ENCODE measurements at places on chromosomes 1 and 21. TPM values are rescaled to one million over a fixed set of nuclear protein-coding genes. Genes with fewer than 3 reads are reported as not detected.

- DNase-seq = no peak
Measured at GRCh38 chr1:162663589-162664106, 31.4 kb downstream of the DDR2 start.

GRCh38 chr21:21165063-21165645 is 166.9 kb downstream of the NCAM2 start:
- no peak for DNase-seq

Gene RPE65
- total RNA-seq = not detected

DNA sequence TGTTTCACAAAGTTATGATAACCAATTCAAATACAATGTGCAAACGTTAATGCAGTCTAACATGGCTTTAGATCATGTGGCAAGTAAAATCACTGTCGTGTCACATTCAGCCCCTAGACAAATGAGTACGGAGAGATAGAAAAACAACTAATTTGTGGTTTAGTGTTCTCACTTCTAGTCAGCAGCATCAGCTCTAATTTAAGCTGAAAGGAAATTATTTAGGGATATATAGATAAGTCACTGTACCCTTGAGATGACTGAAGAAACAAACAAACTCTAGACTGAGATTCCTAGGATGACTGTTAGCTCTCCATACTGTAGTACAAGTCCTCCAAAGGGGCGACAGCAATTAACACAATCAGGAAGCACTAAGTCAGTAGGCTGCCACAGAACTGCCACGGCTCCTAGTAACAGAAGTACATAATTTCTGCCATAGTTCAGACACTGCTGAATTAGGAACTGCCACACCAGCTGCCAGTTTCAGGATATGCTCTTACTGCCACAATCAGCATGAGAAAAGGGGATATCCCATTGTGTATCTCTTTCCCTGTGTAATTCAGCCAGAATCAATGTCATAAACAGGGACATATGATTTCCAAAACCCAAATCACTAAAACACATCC is 150.4 kb upstream of the NEGR1 start:
- DNase-seq = no peak

Gene OR10J1
- not detected for total RNA-seq

- no peak for DNase-seq
Measured at GRCh38 chr21:29749957-29750356, 189.8 kb downstream of the GRIK1 start.

Gene CELF3
- total RNA-seq = not detected

- DNase-seq = no peak
Measured at GRCh38 chr1:153543736-153544135, 1.9 kb downstream of the S100A4 start.

Gene MAP3K21
- 1.9 TPM for total RNA-seq

GRCh38 chr1:230542054-230542453 is 100.2 kb upstream of the COG2 start:
- DNase-seq = no peak

DNA sequence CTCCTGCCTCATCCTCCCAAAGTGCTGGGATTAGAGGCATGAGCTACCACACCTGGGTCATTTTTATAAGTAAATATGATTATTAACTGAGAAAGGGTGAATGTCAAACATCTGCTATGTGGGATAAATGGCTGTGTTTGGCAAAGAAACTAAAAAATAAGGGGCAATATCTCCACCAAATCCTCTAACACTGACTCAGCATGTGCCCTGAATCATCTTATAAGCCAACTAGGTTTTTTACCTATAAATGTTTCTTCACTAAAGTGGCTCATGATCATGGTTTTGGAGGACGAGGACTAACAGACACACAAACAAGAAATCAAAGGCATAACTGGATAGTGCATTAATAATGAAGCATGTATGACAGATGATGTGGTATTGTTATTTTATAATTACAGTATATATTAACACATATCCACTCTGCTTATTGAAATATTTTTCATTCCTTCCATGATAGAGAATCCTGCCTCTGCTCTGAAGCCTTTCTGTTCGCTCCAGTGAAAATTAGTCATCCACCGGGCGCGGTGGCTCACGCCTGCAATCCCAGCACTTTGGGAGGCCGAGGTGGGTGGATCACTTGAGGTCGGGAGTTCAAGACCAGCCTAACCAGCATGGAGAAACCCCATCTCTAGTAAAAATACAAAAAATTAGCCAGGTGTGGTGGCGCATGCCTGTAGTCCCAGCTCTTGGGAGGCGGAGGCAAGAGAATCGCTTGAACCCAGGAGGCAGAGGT is 11.7 kb upstream of the ARHGAP29 start:
- DNase-seq = no peak

Gene ALPL
- total RNA-seq = not detected

DNA sequence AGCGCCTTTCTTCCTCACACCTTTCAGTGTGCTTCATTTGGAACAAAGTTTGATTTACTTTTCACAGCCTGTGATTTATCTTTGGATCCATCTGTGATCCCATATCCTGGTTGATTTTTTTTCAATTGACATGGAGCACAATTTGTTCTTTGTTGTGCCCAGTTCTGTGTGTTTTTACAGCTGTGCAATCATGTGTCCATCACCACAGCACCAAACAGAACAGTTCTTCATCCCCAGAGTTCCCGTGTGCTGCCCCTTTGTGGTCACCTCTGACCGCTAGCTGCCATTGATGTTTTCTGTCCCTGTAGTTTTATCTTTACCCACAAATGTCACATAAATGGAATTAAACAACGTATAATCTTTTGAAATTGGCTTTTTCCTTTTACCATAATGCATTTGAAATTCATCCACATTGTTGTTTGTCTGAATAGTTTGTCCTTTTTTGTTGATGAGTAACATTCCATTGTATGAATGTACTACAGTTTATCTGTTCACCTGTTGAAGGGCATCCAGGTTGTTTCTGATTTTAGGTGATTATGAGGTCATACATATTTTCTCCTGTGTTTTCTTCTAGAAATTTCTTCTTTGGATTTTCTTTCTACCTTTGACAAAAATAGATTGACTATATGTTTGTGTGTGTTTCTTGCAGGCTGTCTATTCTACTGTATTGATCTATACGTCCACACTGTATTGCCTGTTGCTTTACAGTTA is 17.4 kb downstream of the MIGA1 start:
- no peak for DNase-seq

DNA sequence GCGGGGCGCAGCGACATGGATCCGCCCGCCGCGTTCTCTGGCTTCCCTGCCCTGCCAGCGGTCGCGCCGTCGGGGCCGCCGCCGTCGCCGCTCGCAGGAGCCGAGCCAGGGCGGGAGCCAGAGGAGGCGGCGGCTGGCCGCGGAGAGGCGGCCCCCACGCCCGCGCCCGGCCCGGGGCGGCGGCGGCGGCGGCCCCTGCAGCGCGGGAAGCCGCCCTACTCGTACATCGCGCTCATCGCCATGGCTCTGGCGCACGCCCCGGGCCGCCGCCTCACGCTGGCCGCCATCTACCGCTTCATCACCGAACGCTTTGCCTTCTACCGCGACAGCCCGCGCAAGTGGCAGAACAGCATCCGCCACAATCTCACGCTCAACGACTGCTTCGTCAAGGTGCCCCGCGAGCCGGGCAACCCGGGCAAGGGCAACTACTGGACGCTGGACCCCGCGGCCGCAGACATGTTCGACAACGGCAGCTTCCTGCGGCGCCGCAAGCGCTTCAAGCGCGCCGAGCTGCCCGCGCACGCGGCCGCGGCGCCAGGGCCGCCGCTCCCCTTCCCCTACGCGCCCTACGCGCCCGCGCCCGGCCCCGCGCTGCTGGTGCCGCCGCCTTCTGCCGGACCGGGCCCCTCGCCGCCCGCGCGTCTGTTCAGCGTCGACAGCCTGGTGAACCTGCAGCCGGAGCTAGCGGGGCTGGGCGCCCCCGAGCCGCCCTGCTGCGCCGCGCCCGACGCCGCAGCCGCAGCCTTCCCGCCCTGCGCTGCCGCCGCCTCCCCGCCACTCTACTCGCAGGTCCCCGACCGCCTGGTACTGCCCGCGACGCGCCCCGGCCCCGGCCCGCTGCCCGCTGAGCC is 459 bp downstream of the FOXE3 start:
- no peak for DNase-seq

Gene AVPR1B
- total RNA-seq = not detected

Gene DNM3
- 3.2 TPM for total RNA-seq

DNA sequence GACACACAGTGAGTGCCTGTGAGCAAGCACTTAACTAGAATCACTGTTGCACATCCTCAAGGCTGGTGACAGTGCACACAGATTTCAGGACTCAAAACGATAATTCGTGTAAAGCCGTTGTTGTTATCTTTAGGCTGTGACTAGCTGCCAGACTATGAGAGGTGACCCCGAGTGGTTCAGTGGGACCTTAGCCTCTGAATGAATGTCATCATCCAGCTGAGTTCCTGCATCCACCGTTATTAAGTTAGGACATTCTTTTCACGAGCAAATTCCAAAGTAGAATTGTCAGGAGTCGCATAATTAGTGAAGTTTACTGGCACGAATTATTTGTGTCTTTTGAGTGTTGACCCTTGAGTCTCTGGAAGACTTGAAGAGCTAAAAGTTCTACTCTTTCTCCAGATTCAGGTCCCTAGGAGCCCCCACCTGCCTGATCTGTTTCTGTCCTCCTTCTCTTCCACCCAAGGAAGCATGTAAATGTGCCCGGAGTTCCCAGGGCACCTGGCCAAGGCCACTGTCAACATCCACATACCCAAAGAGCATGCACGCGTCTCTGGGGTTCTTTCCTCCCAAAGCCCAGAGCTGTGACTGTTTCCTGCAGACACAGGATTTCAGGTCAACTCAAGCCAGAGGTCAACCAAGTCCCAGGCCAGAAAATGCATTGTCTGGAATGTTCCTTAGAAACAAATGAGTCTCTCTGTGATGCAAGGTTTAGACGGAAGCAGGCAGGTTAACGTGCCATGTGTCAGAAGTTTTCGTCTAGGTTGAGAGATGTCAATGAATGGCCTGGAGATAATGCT is 207.2 kb downstream of the TOMM20 start:
- DNase-seq = no peak

DNA sequence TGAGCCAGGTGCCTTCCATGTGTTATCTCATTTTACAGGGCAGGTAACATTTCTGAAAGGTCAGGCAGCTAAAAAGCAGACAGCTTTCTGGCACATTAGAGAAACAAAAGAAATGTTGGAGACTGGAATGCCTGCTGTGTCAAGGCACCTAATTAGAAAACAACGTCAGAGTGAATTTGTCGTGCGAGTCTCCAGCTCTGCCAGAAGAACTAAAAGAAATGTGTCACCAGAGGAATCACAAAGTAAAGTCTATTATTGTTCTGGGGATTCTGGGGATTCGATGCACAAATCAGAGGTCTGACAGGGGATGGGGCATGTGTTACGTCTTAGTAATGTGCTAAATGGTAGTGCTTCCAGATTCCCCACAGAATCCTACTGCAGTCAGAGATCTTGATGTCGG is 89.3 kb downstream of the EDEM3 start:
- DNase-seq = no peak

Gene ZNF695
- not detected for total RNA-seq

- DNase-seq = no peak
Measured at GRCh38 chr1:56934430-56935060, 31.3 kb downstream of the C8B start.

Gene AKR7A2
- total RNA-seq = 17.3 TPM

GRCh38 chr1:36390411-36390810 is 4.7 kb upstream of the STK40 start:
- DNase-seq = no peak

GRCh38 chr21:15713412-15713811 is 16.4 kb upstream of the USP25 start:
- no peak for DNase-seq

Gene ZNF326
- total RNA-seq = 35.5 TPM

Gene SCAMP3
- total RNA-seq = 69.4 TPM

DNA sequence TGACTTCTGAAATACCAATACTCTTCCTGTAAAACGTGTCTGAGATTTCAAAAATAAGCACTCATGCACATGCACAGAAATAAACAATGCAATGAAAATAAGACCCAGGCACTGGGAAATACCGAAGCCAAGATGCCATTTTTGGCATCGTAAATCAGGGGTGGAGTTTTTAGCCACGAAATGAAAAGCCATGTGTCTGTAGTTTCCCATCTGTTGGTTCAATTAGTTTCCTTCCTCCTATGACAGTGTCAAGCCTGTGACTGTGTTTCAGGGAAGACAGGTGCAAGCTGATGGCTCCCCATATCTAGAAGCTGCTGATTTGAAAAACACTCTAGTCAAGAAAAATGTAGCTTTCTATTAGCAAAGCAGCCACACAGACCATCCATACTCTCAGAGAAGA is 480.4 kb upstream of the CAMK1G start:
- no peak for DNase-seq

DNA sequence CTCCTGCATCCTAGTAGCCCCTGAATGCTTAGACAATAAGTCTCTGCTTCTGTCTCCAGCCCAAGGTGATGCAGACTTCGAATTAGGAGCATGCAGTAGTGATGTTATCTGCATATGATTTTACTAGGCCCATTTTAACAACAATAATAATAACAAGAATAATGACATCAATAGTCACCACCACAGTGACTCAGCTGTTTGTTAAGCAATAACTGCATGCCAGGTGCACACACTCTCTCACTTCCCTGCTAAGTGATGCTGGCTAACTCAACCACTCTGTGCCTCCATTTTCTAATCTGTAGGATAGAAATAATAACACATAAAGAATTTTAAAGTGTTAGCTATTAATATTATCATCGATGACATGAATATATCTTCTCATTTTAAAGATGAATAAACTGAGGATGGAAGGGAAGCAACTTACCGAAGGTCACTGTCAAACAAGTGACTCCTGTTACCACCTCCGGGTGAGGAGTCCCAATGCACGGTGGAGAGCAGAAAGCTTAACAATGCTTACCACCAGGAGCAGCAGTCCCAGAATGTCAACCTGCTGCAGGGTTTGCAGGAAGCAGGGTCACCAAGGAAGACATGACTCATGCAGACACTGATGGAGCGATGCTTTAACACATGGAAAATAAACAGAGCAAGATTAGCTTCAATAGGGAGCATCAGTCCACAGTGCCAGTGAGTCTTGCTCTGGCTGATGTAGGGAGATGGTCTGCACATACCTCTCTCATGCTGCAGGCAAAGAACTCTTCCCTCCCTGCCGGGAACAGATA is 290.2 kb downstream of the SPATA17 start:
- DNase-seq = no peak

DNA sequence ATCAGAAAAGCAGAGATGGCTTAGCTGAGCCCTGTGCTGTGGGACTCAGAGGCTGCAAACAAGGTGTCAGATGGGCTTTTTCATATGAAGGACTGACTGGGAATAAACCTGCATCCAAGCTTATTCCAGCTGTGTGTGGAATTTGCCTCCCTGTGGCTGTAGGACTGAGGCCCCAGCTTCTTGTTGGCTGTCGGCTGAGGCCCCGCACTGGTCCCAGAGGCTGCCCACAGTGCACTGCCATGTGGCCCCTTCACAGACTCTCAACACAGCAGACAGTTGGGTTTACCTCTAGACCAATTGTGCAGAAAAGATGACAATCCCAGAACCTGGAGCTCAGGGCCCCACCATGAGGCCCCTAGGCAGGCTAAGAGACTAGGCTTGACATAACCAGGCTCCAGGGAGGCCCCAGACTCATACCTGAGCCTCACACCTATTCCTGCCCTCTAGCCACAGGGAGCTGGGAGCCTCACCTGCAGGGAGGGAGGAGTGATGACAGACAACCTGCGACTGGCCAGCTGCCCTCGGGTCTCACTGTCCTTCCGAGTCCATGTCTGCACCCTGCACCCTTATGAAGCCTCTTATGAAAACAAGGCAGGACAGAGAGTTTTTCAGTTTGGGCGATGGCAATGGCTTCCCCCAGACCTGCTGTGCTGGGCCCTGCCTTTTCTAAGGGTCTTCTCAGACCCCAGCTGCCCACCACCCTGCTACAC is 615.5 kb downstream of the NPHP4 start:
- DNase-seq = no peak

Data from T-helper 17 cell (primary cell).